Fibroblast of gingiva (primary cell): ENCODE measurements at places on chromosomes 1 and 21.

DNA sequence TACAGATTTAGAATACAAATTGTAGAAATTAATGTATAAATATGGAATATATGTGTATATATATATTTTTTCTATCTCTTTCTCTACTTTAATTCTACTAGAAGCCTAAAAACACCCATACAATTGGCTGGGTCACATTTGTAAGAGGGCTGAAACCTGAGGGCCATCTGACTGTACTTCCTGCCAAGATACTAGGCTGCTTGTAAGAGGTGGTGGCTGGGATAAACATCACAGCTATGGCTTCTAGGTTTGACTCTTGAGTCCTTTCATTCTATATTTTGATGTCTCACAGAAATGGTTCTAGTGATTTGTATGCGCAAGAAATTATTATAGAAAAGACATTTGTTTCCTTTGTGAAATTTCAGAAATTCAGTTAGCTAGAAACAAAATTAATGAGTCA, 1155.2 kb upstream of the B3GALT2 start:
- no peak for DNase-seq

- DNase-seq, result peak; percentile 42
These were observed 4.5 kb downstream of the PLA2G2A start for GRCh38 chr1:19974822-19975416.

DNA sequence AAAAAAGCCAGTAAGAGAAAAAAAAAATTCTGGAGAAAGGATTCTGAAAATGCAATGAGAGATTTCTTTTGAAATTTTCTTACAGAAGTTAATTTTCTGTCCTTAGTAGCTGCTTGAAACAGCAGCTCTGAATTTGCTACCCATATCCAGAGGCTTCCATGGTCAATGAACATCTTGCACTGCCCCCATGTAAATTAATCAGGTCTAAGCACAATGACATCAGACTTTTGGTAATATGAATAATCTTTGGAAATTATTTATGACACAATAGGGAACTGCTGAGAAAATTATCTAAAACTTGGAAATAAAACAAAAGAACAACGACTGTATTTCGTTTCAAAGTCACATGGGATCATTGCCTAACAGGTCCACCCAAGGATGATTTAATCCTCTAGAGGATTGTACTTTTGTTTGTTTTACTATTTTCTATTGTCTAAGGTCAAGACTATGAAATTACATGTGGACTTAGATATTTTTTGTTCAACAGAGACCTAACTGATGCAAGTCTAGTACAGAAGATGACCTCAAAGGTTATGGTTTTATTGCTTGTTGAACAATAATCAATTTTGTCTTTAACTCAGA, 312.1 kb downstream of the BACH1 start:
- DNase-seq, result peak; percentile 80

DNA sequence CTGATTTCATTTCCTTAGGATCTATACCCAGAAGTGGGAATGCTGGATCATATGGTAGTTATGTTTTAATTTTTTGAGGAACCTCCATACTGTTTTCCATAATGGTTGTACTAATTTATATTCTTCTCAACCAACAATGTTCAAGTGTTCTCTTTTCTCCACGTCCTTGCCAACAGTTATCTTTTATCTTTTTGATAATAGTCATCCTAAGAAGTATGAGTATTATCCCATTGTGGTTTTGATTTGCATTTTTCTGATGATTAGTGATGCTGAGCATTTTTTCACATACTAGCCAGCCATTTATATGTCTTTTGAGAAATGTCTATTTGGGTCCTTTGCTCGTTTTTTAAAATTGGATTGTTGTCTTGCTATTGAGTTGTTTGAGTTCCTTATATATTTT, 38.5 kb downstream of the ABCD3 start:
- no peak for DNase-seq

DNA sequence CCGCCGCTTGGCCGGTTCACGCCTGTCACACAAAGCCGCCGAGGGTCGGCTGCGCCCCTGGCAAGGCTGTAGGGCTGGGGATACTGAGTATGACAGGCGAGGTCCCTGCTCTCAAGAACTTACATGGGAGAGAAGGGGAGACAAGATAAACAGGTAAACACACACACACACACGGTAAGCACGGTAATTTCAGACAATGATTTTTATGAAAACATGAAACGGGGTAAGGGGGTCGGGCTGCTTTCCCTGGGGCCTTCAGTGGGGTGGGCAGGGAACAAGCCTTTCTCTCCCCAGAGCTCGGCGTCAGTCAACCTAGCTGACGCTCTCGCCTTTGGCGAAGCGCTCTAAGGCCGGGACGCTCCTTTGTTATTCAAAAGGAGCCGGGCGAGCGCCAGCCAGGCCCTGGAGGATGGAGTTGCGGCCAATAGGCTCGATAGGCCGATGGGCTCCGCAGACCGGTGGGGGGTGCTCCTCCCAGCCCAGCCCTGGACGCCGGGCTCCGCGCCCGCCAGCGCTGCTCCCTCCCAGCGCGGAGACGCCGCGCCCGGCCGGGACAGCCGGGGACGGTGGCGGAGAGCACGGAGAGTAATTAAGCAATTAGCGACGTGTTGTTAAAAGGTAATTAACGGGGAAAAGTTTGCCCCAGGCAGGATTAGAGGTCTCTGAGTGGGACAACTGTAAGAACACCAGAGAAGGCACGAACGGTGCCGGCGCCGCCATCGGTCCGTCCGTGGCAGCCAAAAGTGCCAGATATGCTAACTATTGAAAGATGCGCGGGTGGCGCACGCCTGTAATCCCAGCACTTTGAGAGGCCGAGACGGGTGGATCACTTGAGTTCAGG, 950 bp upstream of the INKA2 start:
- DNase-seq, result peak; percentile 70

DNA sequence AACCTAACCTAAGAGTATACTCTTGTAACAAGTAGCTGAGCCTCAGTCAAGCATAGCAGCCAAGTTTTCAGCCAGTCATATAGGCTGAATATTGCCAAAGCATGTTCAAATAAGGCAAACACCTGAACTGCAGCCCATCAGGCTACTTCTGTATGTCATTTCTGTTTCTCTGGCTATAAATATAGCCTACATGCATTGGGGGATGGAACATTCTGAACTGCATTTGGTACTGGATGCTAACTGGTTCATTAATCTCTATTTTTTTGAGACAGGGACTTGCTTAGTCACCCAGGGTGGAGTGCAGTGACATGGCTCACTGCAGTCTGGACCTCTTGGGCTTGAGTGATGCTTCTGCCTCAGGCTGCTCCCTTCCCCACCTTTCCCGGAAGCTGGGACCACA, 37.3 kb downstream of the MAST2 start:
- DNase-seq, result no peak

- DNase-seq, result no peak
These were observed 32.4 kb downstream of the SESN2 start for GRCh38 chr1:28291711-28292110.

DNA sequence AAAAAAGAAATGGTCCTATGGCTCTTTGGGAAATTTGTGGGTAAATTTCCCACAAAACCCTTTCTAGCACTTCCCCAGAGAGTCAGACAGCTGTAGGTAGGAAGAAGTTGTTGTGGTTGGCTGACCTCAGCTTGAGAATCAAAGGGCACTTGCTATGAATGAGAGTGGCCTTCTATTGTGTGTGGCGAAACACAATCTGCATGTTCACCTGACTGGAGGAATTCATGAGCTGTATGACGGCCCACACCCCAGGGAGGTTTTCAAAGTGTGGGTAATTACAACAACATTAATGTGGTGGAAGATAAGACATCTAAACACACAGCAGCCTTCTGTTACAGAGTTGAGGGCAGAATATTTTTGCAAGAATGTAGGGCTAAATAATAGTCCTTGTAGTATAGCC, 38.8 kb downstream of the NGF start:
- DNase-seq, result no peak

- DNase-seq, result no peak
These were observed 18.5 kb downstream of the TNFRSF1B start for GRCh38 chr1:12185036-12185917.

GRCh38 chr1:1055841-1056736, 18.0 kb downstream of the RNF223 start:
- DNase-seq, result no peak

- peak; percentile 57 for DNase-seq
These were observed 80.1 kb downstream of the BACH1 start for GRCh38 chr21:29378832-29379231.

DNA sequence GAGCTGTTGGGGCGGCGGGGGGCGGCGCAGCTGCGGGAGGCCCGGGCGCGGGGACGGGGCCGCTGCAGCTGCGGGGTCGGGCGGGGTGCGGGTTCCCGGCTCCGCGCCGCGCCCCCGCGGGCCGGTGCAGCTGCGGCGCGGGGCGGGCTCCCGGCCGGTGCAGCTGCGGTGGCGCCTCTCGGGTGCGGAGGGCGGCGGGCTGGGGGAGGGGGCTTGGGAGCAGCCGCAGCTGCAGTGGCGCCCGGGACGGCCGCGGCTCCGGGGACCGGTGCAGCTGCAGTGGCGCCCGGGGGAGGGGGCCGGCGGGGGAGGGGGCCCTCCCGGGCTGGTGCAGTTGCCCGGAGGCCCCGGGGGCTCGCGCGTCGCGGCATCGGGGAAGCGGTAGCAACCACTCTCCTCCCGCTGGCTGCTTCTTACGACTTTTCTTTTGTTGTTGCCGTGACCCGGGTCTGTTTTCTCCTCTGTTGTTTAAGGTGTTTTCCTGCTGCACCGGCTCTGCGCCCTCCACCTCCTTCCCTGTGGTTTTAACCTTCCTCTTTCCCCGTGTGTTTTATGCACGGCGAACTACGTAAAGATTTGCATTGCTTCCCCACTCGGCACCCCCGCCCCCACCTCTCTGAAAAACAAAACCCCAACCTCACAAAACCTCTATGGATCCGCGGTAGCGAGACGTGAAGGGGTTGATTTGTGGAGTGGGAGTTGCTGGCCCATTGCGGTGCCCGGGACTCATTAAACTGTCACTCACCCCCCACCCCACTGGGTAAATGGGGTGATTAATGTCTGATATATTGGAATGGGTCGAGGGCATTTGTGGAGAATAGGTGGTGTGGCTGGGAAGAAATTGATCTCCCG, 1.7 kb upstream of the ZBTB18 start:
- DNase-seq, result no peak

DNA sequence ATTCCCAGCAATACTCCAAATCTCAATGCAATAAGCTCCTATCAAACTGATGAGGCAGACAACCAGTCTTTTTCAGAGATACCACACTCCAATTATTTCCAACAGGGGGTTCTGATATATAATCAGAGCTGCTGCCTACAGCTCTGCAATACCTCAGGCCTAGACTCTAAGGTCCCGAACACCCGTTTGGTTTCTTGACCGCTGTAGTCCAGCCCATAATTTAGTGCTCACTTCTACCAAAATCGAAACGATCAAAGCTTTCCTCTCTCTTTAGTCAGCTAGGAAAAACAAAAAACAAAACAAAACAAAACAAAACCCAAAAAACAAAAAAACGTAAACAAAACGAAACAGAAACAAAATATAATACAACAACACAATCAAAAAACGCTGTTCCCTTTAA, 453.0 kb downstream of the NEGR1 start:
- no peak for DNase-seq

GRCh38 chr1:61670016-61670415, 54.9 kb downstream of the TM2D1 start:
- DNase-seq, result peak; percentile 33
